ENCODE measurements at places on chromosomes 2 and 18.

DNA sequence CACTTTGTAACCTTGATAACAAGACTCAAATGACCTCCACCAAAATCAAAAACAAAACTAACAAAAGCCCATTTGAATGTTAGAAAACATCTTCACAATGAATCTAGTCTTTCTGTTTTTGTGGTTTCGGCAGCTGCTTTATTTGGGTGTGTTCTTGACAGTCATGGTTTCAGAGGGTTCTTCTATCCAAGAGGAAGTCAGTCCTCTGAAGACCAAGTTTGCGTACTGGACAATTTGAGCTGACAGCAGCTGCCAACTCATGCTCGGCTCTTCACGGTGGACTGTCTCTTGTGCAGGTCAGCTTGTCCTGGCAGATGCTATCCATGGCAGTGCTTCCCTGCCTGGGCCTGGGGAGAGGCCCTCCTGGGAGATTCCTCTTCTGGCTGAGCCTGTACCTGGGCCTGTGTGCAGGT is 91.0 kb downstream of the TMEM17 start:
- DNase-seq = no peak

DNA sequence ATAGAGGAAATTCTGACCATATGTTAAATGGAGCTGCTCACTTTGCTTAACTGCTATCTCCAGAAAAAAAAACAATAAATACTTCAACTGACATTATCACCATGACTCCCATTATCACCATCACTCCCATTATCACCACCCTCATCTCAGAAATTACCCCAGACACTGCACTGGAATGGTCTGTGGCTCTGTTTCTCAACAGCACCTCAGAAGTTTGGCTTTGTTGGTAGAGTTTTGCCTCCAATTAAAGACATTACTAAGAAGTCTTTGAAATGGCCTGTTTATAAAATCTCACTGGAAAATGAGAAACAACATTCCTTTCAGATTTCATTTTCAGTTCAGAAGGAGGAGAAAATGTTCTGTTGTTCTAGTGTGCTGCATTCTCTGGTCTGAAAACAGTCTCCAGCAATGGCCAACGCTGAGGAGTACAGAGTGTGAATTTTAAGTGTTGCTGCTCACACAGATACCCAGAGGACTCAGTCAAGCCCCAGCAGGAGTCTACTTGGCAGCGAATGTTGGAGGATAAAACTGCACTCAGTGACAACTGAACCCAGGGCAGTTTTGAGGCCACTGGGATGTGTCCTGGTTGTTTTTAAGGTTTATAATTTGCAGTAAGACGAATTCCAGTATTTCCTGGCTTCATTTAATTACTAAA is 364.5 kb upstream of the CDH2 start:
- no peak for DNase-seq

DNA sequence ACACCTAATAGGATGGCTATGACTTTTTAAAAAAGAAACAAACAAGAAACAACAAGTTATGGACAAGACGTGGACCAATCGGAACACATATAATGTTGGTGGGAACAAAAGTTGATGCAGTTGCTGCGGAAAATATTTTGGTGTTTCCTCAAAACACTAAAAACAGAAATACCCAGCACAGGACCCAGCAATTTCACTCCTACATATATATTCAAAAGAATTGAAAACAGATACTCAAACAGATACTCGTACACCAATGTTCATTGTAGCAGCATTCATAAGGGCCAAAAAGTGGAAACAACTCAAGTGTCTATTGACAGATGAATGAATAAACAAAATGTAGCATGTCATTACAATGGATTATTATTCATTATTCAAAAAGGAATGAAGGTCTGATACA is 12.1 kb downstream of the CCDC141 start:
- DNase-seq = no peak

- no peak for DNase-seq
Measured at GRCh38 chr2:33250417-33251029, 225.9 kb upstream of the RASGRP3 start.

DNA sequence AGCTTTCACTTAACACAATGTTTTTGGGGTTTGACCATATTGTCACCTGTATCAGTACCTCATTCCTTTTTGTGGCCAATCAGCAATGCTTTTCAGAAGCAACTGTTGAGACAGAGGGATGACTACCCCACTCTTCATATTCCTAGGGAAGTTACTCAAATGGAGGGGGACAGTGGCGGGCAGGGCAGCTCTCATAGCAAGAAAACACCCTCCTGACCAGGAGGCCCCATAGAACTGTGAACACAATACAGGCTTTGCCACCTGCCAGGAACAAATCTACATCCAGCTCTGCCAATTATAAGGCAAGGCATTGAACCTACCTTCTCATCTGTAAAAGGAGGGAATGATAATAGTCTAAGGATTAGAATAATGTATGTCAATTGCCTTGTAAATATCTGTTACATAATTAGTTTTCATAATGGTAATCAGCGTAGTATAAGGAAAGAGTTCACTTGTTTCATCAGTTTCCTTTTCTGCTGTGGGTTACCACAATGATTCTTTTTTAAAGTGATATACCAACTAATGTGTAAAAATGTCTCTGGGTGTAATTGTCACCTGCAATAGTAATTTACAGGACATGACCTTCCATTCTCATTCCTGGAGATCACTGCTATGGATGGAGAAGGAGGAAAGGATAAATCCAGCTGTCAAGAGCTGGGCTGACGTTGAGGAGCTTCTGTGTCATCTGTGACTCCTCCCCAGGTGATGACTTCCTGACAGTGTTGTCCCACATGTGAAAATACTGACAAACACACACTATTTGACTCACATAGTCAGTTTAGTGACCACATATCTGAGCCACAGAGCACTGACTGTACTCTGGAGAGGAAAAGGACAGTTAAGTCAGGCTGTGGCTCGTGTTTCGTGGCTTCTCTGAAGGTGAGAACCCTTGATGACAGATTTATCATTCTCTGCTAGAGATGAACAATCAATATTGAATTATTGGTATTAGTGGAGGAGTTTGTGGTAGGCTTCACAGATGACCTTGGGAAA is 13.5 kb downstream of the ALPK2 start:
- no peak for DNase-seq

DNA sequence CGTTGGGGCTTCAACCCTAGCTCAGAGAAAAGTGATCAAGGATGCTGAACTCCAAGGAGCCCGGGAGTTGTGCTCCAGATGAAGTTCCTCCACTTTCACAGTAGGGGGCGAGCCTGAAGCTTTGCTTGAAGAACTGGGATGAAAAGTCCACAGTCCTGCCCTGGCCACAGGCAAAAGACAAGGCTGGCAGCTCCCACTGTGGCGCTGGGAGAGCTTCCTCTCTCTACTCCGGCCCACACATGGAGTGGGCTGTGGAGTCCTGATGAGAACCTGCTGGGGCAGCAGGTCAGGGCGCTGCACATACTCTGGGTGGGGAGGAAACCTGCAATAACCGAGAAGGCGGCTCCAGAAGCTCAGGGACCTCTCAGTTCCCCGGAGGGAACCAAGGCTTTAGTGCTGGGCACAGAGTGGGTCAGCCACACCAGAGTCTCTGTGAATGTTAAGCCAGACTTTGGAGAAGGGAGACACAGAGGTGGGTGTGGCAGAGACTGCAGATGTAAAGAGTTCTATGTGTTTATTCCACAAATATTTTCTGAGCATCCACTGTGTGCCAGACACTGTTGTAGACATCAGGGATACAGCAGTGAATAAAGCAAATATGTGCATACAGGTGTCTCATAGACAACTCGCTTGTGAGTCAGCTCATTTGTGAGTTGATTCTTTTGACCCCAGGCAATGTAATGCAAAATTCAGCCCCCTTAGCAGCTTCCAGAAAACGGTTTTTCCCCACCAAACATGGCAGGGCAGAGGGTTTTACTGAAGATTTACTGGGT is 48.0 kb upstream of the MRPL33 start:
- no peak for DNase-seq

GRCh38 chr18:21342372-21342771 is 100.3 kb downstream of the GREB1L start:
- no peak for DNase-seq

GRCh38 chr2:172860336-172860707 is 124.7 kb downstream of the RAPGEF4 start:
- DNase-seq = no peak

GRCh38 chr2:209525331-209525730 is 101.5 kb downstream of the MAP2 start:
- DNase-seq = no peak

DNA sequence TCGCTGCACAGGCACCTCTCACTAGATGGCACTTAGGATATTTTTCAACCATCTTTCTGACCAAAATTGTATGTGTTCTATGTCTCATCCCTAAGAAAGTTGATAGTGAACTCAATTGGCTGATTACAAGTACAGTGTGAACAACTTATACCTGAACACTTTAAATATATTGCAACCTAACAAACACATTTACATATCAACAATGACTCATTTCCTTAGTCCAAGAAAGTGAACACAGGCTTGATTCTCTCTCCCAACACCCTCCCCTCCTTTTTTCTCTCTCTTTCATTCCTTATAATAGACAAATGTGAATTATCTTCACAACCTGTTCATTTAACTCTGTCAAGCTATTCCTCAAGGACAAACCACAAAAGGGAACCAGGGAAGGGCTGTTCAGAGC is 192.0 kb downstream of the SLC8A1 start:
- DNase-seq = no peak

- no peak for DNase-seq
Measured at GRCh38 chr2:135590619-135591260, 59.5 kb downstream of the R3HDM1 start.

GRCh38 chr2:240532031-240532775 is 25.6 kb downstream of the ANKMY1 start:
- no peak for DNase-seq

GRCh38 chr2:104412384-104412783 is 441.5 kb upstream of the POU3F3 start:
- DNase-seq = no peak

DNA sequence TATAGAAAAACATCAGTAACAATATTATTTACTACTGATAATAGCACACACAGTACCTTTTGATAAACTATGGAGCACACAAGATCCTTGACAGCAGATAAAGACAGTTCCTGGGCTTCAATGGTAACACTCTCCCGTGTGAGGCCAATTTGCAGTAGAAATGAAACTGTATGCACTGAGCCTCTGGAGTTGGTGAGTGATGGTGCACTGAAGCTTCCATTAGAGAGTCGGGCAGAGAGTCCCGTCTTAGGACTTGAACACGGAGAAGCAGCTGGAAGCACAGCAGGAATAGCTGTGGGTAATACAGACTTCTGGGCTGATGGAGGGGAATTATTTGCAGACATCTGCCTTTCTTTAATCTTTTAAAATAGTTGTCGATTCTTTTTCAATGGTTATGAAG is 8.5 kb downstream of the PRKD3 start:
- no peak for DNase-seq

GRCh38 chr2:8412586-8412985 is 269.3 kb upstream of the ID2 start:
- peak; percentile 17 for DNase-seq

GRCh38 chr2:226020176-226020575 is 620.7 kb downstream of the NYAP2 start:
- DNase-seq = no peak

DNA sequence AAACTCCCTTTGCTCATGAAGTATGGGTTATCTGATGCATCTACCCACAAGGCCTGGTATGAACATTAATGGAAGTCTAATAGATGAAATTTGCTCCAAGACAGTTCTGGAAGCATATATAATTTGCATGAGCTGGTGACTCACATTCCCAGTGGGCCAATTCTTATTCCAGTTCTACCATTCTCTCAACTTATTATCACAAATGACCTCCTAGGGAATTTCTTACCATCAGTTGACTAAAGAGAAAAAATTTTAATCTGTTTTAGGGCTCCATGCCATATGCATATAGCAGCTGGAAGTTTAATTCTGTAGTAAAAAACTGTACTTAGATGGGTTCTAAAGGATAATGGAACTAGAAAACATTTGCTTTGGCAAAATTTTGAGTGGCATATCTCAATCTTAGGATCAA is 165.2 kb upstream of the COL3A1 start:
- DNase-seq = no peak

GRCh38 chr18:63373161-63373560 is 6.2 kb upstream of the KDSR start:
- no peak for DNase-seq

- no peak for DNase-seq
Measured at GRCh38 chr2:120539424-120539936, 193.5 kb downstream of the INHBB start.

DNA sequence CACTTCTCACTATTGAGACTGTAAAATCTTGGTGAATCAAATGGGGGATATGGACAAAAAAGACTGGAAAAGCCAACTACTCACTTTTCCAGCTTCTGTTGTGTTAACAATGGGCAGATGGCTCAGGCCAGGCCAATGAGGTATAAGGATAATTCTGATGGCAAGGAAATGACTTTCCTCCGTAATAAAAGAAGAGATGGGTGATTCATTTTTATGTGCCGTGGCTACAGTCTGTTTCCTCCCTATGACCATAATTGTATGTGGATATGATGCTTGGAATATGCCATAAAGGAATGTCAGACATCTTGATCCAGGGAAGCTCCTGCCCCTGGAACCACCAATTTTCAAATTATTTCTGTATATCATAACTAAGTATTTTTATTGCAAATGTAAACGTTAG is 406.8 kb downstream of the CCDC85A start:
- no peak for DNase-seq

- no peak for DNase-seq
Measured at GRCh38 chr2:348361-348916, 60.5 kb upstream of the ALKAL2 start.

DNA sequence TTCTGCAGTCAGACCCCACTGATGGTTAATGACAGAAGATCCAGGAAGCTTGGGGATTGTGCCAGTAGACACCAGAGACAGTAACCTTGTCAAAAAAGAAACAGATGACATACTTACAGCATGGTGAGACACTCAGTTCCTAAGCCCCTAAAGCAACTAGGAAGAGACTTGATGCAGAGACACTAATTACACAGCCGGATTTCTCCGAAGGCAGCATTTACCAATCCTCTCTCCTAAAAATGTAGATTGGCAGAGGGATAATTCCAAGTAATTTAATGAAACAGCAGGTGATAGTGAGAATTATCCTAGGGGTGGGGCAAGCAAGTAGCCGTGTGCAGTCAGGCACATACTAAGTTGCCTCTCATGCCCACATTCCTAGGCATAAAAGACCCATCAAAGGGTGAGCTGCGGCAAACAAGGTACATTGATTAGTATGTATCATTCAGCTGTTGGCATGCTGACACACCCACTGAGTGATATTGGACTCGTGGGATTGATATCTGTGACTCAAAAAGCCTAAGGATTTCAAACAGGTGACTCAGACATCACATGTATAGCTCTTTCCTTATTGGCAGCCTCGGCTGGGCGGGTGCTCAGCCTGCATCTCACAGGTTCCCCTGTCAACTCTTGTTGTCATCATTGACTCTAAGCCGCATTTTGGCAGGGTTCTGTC is 296.7 kb upstream of the ATP5MC3 start:
- no peak for DNase-seq

Data from right renal cortex interstitium (tissue), 3 donors.